ENCODE measurements at places on chromosomes 12 and 14.

DNA sequence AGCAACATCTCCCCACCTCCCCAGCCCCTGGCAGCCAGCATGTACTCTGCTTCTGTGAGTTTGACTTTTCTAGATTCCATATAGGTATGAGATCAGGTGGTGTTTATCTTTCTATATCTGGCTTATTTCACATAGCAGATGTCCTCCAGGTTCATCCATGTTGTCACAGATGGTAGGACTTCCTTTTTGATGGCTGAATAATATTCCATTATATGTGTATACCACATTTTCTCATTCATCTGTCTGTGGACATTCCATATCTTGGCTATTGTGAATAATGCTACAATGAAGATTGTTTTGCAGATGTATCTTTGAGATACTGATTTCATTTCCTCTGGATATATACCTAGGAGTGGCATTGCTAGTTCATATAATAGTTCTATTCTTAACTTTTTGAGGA lies 18.4 kb downstream of the ALKBH2 start:
- DNase-seq = no peak

- peak; percentile 96 for DNase-seq
Measured at GRCh38 chr14:67599698-67600561, at the start of gene PIGH. PIGH (minus strand) TSS chr14:67600268; CDS start chr14:67600203, 65 bp downstream.

DNA sequence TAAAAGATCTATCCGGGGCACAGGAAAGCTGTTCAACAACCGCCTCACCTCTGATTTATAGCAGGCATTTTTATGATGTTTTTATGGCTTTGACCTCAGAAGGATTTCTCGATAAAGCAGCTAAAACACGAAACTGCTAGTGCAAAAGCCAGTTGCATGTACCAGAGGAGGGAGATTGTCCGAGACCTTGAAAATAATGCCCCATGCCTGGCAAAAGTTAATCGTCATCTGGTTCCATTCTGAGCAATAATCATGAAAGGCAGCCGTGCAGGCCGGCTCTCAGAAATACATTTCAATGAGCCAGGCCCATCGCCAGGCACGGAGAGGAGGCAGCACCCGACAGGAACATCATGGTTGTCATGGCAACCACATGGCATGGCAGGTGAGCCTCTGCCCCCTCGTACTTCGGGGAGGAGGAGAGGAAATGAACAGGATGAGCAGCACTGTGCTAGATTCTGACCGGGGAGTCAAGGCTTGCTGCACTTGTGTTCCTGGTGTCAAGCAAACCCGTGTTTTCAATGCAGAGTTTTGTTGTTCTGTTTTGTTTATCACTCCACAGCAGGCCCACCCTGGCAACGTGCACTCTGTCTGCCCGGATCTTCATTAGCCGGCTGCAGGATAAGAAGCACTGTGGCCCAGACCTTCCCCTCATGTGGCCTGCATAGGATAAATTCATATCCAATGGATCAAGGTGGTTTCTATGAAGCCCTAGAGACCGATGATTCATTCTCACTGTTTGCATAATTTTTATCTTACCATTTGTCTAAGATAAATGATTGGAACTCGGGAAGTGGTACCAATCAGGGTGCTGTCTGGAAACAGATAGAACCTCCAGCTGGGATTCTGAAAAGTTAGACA lies 160.2 kb downstream of the RIMBP2 start:
- DNase-seq = no peak

DNA sequence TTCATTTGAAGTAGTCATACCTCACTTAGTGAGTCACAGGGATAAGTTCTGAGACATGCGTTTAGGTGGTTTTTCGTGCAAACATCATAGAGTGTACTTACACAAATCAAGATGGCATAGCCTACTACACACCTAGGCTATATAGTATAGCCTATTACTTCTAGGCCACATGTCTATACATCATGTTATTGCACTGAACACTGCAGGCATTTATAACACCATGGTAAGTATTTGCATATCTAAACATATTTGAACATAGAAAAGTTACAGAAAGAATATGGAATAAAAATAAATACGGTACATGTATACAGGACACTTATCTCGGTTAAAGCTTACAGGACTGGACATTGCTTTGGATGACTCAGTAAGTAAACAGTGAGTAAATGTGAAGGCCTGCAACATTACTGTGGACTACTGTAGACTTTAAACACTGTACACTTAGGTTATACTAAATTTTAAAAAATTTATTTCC lies 670.6 kb downstream of the SLC16A7 start:
- DNase-seq = no peak

DNA sequence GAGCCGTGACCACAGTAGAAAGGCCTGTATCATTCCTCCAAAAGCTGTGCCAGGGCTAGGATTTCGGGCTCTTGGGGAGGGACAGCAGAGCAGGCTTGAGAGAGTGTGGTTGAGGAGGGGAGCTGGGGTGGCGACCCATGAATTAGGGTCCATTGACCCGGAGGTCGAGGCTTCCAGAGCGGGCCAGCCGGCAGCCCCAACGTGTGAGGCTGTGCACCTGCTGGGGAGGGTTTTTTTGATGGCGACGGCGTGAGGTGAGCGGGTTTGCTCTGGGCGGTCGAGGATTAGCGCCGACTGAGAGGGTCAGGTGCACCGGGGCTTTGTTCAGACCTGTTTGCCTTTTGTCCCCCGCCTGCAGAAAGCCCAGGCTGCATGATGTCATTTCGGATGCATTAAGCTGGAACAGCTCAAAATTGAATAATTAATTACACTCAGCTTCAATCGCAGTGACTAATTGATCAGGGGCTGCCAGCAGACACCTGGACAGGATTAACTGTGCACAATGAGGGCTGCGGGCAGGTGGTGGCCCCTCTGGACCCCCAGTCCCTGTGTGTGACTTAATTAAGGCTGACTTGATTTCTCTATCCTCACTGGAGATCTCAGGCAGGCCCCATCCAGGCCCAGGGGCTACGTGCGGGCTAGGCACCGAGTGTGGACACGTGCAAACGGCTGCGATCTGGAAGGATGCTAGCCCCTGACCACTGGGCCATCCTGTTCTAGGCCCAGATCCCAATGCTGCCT lies 42.1 kb upstream of the MEG3 start:
- no peak for DNase-seq

- DNase-seq = no peak
Measured at GRCh38 chr14:104222396-104223036, 84.1 kb downstream of the KIF26A start.

- peak; percentile 43 for DNase-seq
Measured at GRCh38 chr14:35375558-35376025, 29.0 kb downstream of the NFKBIA start.

- DNase-seq = no peak
Measured at GRCh38 chr12:108693751-108694150, 37.6 kb downstream of the CORO1C start.

- no peak for DNase-seq
Measured at GRCh38 chr12:51686727-51687126, 95.7 kb downstream of the SCN8A start.

DNA sequence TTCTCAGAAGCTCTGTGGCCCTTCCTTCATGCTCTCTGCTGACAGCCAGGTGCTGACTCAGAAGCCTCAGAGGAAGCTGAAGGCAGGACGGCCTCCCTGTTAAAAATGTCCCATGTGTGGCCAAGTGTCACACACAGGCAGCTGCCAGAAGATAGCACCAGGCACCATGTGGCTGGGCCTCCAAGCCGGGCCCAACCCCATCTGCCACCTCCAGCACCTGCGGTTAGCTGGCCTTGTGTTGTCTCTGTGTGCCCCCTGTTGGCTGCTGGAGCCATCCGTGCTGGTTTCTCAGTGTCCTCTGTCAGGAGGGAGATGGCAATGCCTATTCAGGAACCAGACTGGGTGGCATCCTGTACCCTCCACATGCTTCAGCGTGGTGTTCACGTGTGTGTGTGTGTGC lies 63.2 kb downstream of the TSPAN11 start:
- no peak for DNase-seq

- DNase-seq = no peak
Measured at GRCh38 chr12:51897181-51897580, 9.3 kb downstream of the ANKRD33 start.

GRCh38 chr14:50792634-50793068 lies 38.3 kb downstream of the NIN start:
- no peak for DNase-seq

DNA sequence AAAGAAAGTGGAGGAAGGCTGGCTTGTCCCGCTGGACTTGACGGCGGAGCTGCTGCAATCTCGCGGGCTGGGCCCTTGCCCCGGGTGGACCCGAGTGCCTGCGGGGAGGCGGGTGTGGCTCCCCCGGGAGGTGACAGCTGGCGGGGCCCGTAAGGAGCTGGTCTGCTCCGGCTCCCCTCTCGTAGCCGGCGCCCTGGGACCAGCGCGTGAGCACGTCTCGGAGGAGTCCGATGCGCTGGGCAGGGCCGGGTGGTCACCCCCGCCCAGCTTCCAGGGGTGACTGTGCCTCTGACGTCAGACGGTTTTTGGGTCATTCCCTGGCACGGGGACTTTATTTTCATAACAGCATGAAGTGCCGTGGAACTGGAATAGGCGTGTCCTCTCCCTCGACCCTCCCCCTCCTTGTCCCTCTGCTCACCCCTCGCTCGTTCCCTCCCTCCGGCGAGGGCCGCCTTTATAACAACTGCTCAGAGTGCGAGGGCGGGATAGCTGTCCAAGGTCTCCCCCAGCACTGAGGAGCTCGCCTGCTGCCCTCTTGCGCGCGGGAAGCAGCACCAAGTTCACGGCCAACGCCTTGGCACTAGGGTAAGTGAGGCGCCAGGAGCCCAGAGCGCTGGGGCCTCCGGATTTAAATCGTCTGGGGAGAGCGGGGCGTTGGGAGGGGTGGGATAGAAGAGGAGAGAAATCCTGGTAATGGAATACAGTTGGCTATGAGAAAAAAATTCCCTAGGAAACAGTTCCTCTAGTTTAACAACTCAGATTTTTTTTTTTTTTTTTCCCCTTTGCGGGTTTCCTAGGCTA lies at the start of gene GPRC5A:
Gene GPRC5A, plus strand, starts transcription at position 483 of the 801 bp plus-strand sequence. CDS start 16,688 bp downstream, outside the sequence.
- peak; percentile 7 for DNase-seq

- no peak for DNase-seq
Measured at GRCh38 chr14:59500732-59501131, 16.4 kb downstream of the JKAMP start.

- no peak for DNase-seq
Measured at GRCh38 chr12:96211988-96212387, 17.8 kb downstream of the ELK3 start.

DNA sequence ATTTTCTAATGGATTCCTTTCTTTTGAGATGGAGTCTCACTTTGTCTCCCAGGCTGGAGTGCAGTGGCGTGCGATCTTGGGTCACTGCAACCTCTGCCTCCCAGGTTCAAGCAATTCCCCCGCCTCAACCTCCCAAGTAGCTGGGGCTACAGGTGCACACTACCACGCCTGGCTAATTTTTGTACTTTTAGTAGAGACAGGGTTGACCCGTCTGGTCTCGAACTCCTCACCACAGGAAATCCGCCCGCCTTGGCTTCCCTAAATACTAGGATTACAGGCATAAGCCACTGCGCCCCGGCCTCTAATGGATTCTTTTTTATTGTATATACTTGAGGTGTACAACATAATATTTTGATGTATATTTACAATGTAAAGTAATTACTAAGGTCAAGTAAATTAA lies 140.1 kb upstream of the SLCO1C1 start:
- DNase-seq = no peak

- DNase-seq = no peak
Measured at GRCh38 chr12:68370006-68370590, 37.9 kb upstream of the MDM1 start.

All from CD4-positive, alpha-beta T cell (primary cell).